Left cardiac atrium (tissue), 4 donors: ENCODE measurements at places on chromosomes 4 and X. TPM values are rescaled to one million over a fixed set of nuclear protein-coding genes. Genes with fewer than 3 reads are reported as not detected.

GRCh38 chr4:129641179-129641578 lies 545.2 kb downstream of the C4orf33 start:
- peak; percentile 30 for DNase-seq

BTC gene
- total RNA-seq: 0.29 TPM

EVC gene
- total RNA-seq: 10.0 TPM

HMX1 gene
- total RNA-seq: not detected

GALNTL6 gene
- not detected for total RNA-seq

DNA sequence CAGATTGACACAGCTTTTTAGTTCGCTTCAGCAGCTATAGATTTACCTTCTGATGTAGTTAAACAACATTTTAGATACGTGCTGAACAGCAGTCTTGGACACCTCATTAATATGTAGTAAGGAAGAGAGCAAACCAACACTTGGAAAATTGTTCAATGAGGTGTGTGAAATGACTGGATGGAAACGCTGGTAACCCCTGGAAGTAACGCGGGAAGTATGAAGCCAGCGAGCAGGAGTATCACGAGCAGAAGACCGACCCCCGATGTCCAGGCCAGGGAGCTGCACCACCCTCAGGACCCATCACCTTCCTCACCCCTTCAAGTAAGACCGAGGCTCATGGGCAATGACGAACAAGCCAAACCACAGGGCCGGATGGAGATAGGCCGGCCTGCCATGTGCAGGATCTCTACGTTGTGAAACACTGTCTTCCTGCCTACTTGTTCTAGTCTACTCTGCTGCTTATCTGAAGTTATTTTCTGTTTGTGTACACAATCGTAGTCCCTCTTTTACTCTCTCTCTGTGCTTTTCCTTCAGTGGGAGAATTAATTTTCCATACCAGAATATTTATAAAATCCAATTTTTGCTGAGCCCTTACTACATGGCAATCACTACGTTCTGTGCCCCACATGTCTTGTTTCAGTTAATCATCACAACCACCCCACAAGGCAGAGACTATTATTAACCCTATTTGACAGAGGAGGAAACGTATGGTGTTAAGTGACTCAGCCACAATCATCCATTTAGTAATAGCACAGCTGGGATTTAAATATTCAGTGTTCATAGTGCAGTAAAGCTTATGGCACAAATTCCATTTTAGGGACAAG lies 221.7 kb downstream of the APBB2 start:
- DNase-seq: no peak

NWD2 gene
- total RNA-seq: 1.1 TPM

DNA sequence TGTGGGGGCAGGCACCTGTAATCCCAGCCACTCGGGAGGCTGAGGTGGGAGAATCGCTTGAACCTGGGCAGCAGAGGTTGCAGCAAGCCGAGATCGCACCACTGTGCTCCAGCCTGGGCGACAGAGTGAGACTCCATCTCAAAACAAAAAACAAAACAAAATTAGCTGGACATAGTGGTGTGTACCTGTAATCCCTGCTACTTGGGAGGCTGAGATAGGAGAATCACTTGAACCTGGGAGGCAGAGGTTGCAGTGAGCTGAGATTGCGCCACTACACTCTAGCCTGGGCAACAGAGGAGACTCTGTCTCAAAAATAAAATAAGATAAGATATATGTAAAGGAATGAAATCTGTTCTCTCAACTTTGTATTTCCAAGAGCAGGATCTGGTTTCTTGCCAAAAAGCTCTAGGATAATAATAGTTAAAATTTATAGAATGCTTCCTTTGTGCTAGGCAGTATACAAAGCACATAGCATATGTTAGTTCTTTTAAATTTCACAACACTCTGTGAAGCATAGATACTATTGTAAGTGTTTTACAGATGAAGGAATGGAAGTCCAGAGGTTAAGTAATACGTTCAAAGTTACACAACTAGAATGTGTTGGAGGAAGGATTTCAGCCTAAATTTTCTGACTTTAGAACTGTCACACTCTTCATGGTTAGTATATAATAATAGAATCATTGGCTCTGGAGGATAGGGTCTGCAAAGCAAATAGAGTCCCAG lies 10.3 kb downstream of the MRPL1 start:
- DNase-seq: no peak

LEF1 gene
- total RNA-seq: 0.71 TPM

GRCh38 chr4:125719987-125720386 lies 405.2 kb downstream of the FAT4 start:
- DNase-seq: no peak

DNA sequence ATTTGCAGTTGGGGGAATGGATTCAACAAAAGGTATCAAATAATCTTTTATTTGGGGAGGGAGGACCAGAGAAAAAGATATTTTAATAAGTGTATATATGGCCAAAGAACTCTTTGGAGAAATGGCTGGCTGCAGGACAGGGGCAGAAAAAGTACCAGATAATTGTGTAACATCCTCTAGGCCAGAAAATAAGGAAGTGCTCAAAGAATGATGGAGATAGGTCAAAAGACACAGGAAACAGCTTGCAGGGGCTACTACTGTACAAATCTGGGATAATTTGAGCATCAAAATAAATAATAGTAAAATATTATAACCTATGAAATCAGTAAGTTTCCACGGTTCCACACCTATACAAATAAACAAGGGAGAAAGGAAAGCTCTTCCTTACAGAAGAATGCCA lies 34.8 kb downstream of the KLHL5 start:
- no peak for DNase-seq

ATOH1 gene
- total RNA-seq: not detected

TRAPPC11 gene
- 19.5 TPM for total RNA-seq

GRCh38 chrX:45709381-45709780 lies 508.7 kb upstream of the DIPK2B start:
- DNase-seq: no peak

GRCh38 chr4:142331132-142331531 lies 515.0 kb downstream of the INPP4B start:
- peak; percentile 45 for DNase-seq

DNA sequence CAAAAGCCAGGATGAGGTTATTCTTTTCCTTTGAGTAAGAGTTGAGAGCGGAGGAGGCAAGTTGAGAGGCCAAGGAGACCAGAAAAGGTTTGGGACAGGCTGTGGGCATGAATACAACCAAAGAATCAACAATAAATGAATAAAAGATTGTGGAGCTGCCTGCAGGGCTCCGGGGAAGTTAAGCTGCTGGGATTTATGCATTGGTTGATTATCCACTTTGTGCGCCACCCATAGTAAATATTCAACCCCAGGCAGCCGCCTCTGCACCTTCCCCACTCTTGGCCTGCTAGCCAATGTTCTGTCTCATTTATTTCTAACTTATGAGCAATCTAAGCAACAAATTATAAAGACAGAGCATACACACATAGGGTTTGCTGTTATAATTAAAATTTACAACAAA lies 28.2 kb upstream of the IGSF1 start:
- DNase-seq: no peak
